ENCODE measurements at places on chromosomes 16 and 17.

- DNase-seq = no peak
These were observed 16.0 kb downstream of the C17orf100 start for GRCh38 chr17:6667516-6667915.

DNA sequence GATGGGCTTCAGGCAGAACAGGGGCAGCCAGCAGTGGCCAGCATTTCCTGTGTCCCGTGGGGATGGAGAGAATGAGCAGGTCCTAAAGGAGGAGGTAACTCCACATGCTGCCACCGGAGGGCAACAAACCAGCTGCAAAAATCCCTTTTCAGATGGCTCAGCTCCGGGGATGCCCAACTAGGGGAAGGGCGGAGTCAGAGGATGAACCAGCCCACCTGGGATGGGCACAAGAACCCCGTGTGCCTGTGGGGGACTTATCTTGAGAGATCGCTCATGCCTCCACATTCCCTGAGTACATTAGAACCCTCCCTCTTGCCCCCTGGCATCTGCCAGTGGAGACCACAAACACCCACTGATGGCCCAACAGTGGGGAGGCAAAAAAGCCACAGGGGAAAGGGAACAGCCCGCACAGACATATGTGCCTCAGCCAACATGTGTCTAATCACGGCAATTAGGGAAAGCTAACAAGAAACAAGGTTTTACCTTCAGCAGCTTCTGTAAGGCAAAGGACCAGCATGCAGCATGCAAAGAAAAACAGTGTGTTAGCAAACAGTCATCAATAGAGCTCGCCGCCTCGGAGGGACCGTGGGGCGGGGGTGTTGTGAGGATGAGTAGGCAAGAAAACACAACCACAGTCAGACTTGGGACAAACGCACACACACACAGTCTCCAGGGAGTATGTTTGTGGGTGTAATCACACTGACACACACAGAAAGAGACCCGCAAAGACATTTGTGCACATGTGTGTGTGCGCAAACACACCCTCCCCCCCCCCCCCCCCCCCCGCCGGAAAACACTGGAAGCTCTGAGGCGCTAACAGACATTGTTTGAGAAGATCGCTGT is 64.0 kb downstream of the MYO18A start:
- no peak for DNase-seq

DNA sequence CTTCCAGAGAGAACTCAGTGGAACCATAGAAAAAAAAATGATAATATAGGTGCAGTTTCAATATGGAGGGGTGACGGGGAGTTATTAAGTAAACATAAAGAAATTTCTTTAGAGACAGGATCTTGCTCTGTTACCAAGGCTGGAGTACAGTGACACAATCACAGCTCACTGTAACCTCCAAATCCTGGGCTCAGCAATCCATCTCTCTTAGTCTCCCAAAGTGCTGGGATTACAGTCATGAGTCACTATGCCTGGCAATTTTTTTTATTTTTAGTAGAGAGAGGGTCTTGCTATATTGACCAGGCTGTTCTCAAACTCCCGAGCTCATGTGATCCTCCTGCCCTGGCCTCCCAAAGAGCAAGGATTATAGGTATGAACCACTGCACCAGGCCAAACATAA is 48.8 kb downstream of the NLRC5 start:
- DNase-seq = no peak

DNA sequence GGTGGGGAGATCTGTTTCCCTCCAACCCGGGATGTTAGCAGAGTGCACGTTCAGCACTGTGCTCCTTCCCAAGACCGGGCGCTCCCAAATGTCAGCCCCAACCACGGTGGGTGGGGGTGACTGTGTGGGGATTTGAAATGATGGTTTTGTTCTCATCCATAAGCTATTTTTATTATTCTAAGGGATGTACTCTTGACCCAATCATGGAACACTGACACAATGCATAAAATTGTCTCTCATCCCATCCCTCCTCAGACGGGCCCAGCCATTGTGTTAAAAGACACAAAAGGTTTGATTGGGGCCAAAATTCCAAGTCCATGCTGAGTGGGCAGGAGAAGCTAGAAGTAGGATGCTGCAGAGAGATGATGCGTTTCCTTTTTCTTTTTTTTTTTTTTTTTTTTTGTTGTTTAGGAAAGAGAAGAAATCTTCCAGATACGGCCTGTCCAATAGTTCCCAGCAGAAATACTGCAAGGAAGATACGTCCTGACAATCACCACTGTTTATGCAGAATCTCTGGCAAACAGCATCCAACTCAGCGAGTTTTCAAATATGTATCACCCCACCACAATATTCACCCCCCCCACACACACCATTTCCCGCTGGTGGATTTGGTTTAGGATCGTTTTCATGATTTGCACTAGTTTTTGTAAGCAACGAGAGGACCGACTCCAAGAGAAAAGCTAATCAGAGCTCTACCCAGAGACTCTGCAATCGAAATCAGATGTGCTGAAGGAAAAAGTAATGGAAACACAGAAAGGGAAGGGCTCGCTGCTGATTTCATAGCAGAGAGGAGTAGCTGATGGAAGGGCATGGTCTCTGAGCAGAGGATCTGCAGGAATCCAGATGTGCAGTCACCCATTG is 163.5 kb upstream of the DYNLRB2 start:
- DNase-seq = peak; percentile 62

DNA sequence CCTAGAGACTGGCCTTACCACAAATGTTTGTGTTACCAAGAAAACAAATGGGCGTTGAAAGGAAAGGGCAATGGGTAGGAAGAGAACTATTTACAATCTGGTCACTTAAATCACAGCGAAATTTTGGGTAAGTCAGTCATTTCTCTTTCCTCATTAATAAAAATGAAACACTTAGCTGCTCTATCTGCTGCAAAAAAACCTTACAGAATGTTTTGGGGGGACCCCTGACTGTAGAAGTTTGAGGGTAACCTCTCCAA is 742 bp upstream of the NUTF2 start:
- DNase-seq = no peak

DNA sequence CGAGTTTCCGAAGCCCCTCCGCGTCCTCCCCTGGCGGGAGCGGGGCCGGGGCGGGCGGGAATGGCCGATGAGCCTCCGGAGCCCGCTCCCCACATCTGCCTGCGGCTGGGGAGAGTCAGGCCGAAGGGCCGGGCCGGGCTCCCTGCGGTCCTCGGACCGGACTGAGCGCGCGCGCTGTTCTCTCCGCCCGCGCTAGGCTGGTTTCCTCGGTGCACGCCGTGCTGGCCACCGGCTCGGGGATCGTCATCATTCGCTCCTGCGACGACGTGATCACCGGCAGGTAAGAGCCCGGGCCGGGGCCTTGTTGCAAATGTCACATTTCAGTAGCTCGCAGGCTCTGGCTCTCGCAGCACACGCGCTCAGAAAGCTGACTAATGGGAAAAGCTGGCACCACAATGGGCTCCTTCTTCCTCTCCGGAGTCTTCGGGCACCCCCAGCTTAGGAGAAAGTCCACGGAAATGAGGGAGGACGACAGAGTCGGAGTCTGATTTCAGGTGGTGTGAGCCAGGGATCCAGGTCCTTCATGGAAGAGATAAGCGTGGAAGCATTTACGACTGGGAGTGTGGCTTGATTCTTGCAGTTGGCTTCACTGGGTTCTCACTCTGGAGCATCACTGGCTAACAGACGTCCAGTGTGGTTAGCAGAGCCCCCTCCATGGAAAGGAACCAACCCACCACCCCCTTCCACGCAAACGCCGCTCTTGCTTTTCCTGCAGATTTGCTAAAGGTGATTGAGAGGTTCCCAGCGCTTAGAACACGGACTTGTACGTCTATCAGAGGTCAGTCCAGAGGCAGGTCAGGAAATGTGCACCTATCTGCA is 715 bp downstream of the TLCD3A start:
- DNase-seq = peak; percentile 44

DNA sequence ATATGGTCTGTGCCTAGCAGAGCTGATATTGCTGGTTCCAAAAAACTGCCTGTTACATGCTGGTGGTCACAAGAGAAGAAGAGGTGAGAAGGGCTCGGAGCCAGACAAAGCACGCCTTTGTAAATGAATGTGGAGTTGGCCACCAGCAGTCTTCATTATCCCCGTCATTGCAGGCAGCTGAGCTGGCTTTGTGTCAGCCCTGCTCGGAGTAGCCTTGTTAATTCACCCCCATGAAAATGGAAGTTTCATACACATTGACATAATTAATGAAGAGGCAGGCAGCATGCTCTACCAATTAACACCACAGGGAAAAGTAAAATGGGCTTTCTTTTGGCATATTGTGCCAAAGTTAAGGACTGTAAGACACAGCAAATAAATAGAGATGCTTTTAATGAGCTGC is 113.7 kb upstream of the RBFOX1 start:
- no peak for DNase-seq

DNA sequence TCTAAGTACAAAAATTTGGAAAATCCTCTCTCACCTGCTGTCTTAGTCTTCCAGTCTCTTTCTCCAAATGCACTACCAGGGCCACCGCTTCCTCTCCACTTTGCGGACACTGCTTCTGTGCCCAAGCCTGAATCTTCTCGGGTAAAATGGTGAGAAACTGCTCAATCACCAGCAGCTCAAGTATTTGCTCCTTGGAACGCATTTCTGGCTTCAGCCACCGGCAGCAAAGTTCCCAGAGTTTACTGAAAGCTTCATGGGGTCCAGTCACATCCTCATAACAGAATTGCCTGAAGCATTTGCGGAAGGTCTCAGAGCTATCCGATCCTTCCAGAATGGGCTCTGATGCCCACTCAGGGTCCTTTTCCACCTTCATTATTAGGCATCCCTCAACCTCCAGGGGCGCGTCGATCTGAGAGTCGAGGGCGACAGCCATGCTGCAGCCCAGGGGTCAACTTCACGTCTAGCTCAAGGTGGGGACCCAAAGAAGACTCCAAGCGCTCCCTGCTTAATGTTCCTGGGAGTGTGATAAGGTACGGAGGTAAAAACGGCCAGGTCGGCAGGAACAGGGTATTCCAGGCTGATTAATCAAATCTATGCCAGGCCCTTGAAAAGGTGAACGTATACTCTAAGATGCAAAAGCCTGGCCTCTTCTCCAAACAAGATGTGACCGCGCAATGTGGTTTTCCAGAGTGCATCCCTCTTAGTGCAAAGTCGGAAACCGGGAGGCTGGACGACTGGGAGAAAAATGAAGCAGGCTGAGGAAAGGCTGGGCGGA is 763 bp downstream of the ZKSCAN2 start:
- peak; percentile 28 for DNase-seq

DNA sequence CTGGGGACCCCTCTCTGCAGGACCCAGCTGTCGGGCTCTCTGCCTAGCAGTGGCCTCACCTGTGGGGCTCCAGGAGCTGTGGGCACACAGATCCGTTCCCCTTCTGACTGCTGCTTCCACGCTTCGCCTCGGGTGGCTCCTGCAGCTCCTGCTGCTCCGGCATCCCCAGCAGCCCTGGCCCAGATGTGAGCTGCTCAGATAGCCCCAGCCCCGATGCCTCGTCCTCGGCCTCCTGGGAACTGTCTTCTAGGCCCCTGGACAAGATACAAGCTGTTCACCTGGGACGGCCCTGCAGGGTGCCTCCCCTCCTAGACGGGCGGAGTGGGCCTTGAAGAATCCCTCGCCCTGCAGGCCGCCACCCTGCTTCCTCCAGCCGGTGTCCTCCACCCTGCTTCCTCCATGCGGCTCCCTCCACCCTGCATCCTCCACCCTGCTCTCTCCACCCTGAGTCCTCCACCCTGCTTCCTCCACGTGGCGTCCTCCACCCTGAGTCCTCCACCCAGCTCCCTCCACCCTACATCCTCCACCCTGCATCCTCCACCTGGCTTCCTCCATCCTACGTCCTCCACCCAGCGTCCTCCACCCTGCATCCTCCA is 11.0 kb downstream of the EMC6 start:
- DNase-seq = no peak

DNA sequence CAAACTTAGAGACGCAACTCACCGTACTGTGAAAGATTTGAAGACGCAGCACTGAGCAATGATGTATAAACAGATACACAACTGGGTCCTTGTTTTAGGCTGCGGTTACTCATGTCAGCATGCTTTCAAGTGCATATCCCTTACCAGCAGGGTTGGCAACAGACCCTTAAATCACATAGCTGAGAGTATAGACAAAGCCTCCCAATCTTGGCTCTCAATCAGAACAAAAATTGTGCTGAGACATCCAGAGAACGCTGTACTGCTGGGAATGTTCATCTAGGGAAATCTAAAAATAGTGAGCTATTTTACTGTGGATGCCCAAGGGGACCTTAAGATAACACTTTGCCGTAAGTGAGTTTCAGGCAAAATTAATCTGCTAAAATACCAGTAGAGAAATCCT is 84.4 kb upstream of the NUDT7 start:
- DNase-seq = peak; percentile 44
